ENCODE measurements at places on chromosomes 5 and 9.
A peak's percentile ranks its signal among the peaks of the same experiment; 100 is the strongest.

- DNase-seq: no peak
Measured at GRCh38 chr9:81526587-81526986, 162.8 kb downstream of the TLE1 start.

- peak; percentile 2 for DNase-seq
Measured at GRCh38 chr5:55546947-55547346, 12.2 kb upstream of the PLPP1 start.

- no peak for DNase-seq
Measured at GRCh38 chr5:1540831-1541701, 17.3 kb upstream of the LPCAT1 start.

DNA sequence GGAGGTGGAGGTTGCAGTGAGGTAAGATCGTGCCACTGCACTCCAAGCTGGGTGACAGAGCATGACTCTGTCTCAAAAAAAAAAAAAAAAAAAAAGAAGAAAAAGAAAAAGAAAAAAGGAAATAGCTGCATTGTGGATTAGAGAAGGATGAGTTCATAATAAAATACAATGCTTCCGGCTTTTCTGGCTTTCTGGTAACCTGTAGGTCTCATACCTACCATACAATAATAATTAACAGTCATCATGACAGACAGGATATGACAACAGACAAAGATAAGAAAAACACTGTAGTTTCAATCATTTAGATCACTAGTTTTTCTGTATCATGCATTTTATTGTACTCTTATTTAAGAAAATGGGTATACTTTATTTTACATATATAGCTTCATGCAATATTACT lies 40.7 kb upstream of the TRPM3 start:
- DNase-seq: no peak

GRCh38 chr9:105385381-105385985 lies 62.4 kb upstream of the FSD1L start:
- DNase-seq: no peak

DNA sequence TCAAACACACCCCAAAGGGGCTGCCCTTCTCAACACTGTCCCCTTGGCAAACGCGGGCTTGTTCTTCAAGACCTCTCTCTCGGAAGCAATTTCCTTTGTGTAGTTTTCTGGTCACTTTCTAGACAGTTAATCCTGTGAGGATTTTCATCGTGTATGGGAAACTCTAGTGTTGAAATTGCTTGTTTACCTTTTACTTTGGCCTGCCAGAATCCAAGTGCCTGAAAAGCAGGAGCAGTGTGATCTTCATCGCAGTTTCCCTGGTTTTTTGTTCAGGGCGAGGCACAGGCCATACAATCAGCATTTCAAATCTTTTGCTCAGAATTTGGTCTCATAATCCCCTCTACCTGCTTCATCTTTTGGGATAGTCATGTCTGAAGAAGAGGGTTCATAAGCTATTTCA lies 115.7 kb upstream of the C9orf72 start:
- no peak for DNase-seq

DNA sequence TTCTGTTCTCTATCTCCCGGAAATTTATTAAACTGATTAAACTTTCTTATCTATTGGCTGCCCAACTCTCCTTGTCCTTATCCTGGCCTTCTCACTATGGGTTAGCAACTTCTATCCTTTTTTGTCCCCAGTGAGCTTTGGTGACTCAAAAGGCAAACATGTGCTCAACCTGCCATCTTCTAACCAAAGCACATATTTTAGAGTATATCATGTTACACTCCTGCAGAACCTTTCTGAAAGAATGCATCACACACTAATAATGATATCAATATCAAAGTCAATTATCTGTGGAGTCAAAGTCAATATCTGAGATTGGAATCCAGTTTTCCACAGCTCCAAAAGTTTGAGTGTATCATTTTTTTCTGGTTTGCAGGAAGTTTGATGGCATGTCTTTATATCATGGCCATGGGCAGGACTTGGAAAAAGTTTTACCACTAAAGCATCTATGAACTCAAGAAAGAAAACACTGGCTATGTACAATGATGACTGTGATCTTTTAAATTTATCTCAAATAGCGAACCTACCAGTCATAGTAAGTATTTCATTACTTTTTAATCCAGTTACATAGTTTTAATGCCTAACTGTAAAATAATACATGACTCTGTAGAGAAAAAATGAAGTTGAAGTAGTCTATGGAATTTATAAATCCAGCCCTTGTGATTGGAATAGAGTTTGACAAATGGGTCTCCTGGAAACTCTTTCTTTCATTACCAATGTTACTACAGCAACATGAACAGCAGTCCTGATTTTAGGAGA lies 166.8 kb downstream of the DROSHA start:
- DNase-seq: no peak

DNA sequence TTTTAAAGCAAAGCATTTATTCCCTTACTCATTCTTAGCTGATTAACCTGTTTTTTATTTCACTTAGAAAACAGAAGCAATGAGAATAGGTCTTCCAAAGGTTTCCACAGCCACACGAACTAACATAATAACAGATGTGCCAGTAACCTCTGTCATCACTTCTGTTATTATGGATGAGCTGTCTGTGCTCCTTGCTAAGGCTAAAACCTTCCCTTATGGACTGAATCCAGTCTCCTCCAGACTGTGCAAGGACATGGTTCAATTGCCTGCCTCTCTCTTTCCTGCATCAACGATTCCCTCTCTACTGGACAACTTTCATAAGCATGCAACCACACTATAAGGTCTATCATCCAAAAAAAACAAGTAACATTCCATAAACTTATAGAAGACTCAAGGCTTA lies 1446.2 kb downstream of the MAT2B start:
- DNase-seq: no peak

GRCh38 chr5:81336556-81336955 lies 35.2 kb downstream of the ZCCHC9 start:
- DNase-seq: no peak

GRCh38 chr5:174750711-174751110 lies 26.3 kb downstream of the MSX2 start:
- DNase-seq: no peak

DNA sequence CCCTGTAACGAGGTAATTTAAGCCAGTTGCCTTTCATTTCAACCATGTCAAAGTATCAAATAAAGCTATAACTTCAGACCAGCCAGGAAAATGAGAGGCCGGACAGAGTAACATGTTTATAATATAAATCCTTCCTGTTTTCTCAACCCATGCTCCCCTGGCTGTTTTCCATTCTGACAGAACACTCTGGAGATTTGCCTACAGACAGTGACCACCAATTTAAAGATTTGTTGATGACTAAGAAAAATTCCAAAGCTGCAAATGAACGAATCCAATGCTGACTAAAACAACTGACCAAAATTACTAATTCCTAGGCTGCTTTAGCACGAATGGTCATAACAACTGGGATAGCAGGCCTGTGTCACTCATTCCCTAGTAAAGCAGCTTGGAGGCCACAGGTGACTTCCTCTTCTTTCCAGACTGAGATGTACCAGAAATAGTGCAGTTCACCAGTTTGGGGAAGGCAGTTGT lies 141.4 kb downstream of the AOPEP start:
- no peak for DNase-seq

- DNase-seq: no peak
Measured at GRCh38 chr5:143354025-143354424, 49.5 kb downstream of the NR3C1 start.

DNA sequence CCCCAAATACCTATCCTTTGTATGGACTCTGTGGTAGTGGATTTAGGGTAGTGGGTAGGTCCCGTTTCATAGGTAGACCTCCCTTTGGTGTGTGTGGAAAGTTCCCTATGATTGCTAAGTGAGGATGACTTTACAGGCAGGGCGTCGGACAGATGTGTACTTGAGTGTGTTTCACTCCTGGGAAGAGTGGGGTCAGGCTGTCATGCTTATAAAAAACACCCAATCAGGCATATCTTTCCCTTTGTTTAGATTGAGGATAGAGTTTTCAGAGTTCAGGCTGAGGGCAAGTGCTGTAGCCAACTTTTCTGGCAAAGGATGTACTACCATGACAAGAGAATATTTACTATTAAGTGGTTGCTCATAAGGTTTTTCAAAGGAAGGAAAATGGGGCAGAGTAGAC lies 242.0 kb downstream of the YTHDC2 start:
- no peak for DNase-seq

DNA sequence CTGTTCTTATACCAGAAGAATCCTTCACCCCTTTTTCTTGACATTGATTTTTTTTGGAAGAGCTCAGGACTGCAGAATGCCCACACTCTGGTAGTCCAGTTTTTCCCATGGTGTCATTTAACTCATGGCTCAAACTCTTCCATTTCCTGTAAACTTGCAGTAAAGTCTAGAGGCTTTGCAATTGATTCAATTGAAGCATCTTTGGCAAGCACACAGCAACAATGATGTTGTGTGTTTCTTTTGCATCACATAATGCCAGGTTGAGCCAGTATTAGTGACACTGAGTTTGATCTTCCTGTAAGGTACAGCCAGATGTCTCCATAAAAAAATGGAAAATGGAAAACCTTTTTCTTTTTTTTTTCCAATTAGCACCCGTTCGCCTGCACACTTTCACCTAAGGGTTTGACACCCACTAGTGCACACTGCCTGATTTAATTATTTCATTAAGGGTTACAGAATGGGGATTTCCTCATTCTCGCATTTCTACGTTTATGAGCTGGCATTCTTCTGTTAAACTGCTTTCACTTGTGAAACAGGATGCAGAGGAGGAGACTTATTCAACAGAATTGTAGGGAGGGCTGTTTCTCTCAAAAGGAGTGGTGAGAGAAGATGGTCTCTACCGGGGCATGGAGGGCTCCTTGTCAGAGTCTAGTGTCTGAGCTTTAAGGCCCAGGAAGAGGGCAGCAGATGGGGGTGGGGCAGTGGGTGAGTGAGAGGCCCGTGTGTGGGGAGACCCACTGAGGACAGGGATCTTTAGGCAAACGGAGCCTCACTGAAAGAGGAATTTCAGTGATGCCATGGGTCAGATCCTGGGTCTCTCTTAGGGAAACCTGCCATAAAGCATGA lies 2.2 kb upstream of the S1PR3 start:
- no peak for DNase-seq

- no peak for DNase-seq
Measured at GRCh38 chr5:133123297-133123696, 71.5 kb downstream of the HSPA4 start.

DNA sequence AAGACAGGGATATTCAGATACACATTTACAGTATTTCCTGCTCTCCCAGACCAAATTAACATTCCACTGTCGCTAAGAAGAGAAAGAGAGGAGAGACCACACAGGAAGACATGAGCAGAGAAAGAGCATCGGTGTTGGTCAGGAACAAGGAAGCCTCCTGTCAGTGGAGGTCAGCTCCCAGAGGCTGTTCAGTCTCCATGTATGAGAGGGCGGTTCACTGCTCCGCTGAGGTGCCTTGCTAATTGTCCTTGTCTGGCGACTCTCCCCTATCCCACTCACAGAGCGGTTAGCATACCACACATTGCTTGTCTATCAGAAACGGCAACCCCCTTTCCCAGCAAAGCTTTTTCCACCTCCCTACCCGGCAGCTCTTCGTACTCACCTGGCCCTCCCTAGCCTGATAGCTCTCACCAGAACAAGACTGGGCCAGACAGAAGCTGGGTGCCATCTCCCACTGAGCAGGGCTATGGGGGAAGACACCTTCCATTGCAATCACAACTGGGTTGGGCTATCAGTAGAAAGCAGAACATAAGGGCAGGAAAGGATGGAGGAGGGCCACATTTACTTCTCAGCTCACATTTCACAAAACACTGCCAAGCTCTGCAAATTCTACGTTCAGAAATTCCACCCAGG lies 58.6 kb upstream of the LMNB1 start:
- DNase-seq: no peak

DNA sequence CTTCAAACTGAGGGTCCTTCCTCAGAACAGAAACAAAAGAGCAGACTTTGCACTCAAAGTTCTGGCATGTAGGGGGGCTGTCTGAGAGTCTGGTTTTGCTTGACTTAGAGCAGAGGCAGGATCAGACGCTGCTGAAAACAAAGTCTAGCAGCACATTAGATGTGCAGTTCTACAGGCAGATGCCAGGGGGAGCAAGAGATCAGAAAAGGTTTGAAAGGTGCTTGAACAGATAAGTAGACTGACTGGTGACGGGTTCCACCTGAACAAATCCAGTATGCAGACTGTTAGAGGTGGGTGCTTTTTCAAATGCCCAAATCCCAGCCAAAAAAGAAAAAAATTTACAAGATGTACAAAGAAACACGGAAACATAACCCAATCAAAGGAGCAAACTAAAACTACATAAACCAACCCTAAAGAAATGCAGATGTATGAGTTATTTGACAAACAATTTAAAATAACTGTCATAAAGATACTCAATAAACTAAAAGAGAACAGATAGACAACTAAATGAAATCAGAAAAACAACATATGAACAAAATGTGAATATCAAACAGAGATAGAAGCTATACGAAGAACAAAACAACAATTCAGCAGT lies 194.7 kb upstream of the FREM1 start:
- peak; percentile 64 for DNase-seq

DNA sequence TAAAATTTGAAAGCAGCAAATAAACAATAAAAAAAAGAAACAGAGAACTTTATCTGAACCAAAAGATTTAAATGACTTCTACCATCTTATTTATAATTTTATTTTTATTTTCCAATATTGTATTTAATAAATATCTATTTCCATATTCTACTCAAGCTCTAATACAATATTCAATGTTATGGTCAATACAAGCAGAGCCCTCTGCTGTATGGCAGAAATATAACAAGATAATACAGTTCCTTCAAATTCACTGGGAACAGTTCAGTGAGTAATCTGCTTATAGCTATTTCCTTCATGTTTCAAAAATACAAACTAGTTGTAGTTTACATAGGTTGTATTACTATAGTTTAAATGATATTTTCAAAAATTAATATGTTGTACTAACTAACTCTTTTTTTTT lies 332.7 kb downstream of the PRDM9 start:
- DNase-seq: peak; percentile 5

GRCh38 chr9:34505370-34506120 lies 17.2 kb downstream of the ENHO start:
- peak; percentile 98 for DNase-seq

- DNase-seq: no peak
Measured at GRCh38 chr5:142610176-142611001, 75.5 kb downstream of the FGF1 start.

DNA sequence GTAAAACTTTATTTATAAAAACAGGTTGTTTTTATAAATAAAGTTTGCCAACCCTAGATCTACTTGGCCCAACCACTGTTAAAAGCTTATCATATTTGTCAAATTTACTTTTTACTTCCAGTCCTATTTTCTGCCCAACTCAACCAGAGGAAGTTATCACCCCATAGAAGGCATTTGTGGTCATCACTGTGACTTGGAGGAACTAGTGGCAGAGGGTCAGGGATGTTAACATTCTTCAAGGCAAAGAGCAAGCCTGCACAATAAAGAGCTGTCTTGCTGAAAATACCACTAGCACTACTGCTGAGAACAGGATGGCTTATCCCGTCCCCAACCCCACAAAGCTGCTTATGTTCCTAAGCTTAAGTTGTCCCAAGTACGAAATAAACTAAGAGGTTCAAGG lies 22.3 kb downstream of the TTC33 start:
- peak; percentile 60 for DNase-seq

DNA sequence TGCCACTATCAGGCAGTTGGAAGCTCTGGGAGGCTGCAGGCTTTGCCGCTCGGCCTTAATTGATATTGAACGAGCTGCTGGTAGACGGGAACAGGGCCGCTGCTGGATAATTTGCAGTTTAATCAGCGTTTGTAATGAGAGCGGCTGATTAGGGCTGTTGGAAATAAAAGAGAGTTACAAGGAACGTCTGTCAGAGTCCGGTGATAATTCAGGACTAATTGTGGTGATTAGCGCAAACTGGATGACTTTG lies 68.2 kb upstream of the TBCA start:
- DNase-seq: peak; percentile 73

All from NCI-H82 (cell line).